Hypothalamus (tissue), 51 donors: ENCODE measurements at places on chromosomes 1 and 21.

DNA sequence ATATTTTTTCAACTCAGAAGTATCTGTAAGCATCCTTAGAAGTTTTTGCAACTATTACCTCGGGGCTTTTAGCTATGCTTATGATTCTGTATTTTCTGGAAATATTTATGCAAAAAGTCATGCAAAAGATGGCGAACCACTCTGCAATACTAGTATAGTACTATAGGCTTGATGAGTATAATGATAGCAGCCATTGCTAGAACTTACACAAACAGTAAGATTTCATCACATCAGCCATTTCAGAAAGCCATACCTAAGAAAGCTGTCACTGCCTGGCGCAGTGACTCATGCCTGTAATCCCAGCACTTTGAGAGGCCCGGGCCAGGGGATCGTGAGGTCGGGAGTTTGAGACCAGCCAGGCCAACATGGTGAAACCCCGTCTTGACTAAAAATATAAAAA is 227.1 kb downstream of the LRRC7 start:
- DNase-seq: no peak

DNA sequence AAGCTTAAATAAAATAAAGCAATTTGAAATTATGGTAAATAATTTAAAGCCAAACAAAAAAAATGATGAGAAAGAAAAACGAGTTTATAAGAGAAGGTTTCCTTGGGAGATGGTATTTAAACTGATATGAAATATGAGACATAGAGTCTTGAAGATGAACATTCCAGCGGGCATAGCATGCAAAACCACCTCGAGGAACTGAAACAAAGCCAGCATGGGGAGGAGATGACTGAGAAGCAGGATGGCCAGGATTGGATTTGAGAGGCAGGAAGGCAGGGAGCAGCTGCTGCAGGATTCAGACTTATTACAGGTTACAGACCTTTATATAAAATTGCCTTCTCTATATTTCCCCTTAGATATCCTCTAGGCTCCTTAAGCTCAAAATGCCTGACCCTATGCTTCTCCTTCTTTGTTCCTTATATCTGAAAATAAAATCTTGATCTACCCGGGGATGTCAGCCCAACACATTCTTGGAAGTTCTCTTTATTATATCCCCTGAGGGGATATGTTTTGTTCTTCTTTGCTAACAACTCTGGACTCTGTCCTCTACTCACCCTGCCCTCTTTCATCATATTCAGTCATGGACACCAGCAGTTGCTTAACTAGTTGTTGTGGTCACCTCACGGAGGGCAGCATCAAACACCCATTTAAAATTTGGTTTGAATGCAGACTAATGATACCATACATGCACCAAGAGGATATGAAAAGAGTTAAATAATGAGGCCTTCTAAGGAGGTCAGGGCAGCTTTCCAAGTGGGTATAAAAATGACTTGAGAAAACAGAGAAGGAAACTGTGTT is 719.1 kb upstream of the B3GALT2 start:
- no peak for DNase-seq

DNA sequence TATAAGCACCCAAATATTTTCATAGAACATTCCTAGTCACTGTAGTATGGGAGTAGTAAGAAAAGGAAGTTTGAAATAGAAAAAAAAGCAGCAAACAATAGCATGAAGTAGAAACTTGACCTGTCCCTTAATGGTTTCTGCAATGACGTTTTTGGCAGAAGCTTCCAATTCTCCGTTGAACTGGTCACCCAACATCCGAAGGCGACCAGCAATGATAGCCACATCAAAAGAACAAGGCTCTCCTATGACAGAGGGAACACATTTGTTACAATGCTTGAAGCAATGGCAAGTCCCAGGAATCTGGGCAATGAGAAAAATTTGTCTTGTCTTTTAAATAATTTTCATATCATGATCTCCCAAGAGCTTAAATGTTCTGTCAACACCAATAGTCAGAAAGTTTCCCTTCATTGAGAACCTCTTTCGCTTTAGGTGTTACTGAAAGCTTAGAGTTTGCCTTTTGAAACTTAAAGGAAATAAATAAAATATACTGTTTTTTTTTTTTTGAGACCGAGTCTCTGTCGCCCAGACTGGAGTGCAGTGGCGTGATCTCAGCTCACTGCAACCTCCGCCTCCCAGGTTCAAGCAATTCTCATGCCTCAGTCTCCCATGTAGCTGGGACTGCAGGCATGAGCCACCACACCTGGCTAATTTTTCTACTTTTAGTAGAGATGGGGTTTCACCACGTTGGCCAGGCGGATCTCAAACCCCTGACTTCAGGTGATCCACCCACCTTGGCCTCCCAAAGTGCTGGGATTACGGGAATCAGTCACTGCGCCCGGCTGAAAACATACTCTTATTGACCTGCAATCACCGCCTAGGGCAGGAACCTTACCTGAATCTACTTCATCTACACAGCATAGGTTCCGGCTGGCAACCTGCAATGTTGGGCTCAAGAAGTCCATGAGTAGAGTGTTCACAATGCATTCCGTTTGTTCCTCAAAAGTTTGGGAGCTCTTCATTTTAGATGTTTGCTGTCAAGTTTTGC is 672 bp downstream of the BCL2L15 start:
- no peak for DNase-seq

DNA sequence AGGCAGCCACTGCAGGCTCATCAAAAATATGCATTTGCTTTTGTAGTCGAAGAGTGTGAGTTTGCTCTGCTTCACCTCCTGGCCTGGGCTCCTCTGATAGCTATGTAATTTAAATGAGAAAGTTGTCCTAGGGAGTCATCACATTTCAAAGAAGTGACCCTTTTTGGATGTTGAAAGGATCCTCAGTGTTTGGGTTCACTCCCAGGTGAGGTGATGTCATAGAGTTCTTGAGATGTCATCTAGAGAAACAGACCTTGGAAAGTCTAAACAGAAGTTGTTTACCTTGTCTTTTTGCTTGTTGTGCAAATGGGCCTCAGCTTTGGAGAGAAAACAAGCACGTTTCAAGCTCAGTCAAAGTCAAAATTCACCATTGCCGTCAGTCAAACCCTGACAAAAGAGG is 92.0 kb upstream of the BARHL2 start:
- no peak for DNase-seq

DNA sequence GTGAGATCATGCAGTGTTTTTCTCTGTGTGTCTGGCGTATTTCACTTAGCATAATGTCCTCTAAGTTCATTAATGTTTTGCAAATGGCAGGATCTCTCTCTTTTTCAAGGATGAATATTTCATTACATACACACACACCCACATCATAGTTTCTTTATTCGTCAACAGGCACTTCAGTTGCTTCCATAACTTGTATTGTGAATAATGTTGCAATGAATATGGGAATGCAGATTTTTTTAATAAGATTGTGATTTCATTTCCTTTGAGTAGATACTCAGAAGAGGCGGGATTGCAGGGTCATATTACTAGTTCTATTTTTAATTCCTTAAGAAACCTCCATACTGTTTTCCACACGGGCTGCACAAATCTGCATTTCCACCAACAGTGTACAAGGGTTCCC is 134.0 kb downstream of the CLEC20A start:
- DNase-seq: no peak

DNA sequence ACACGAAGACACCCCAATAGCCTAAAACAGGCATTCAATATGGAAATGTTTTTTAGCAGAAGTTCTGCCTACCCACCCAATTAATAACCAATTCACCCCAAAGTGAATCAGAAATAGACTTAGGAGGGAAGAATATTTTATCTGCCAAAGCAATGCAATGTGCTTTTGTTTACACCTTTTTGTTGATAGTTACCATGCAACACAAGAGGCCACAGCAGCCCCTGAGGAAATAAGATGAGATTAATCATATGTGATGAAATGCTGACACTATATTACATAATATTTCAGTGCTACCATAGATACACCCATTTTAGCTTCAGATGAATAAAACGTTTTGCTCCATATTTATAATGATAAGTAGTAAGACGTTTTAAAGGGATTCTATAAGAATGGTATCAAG is 60.9 kb upstream of the RGS2 start:
- no peak for DNase-seq

DNA sequence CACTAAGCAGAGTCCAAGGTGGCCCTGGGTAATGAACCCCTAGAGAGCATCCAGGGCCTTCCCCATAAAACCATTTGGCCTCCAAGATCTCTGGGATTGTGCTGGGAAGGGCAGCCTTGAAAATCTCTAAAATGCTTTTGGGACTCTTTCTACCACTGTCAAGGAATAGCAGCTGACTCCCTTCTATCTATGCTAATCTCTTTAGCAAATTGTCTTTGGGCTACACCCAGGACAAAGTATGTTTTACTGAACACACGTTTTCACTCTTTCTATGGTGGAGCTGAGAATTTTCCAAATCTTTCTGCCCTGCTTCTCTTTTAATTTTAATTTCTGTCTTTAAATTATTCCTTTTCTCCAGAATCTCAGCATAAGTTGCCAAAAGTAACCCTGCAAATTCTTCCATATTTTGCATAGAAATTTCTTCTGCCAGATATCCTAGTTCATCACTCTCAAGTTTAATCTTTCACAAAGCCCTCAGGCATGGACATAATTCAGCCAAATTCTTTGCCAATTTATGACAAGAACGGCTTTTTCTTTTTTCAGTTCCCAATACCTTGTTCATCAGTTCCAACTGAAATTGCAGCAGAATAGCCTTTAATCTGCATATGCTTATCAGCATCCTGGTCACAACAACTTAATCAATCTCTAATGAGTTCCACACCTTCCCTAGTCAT is 687.0 kb upstream of the ADGRL4 start:
- no peak for DNase-seq

GRCh38 chr1:82534996-82535395 is 734.3 kb downstream of the ADGRL2 start:
- DNase-seq: no peak

DNA sequence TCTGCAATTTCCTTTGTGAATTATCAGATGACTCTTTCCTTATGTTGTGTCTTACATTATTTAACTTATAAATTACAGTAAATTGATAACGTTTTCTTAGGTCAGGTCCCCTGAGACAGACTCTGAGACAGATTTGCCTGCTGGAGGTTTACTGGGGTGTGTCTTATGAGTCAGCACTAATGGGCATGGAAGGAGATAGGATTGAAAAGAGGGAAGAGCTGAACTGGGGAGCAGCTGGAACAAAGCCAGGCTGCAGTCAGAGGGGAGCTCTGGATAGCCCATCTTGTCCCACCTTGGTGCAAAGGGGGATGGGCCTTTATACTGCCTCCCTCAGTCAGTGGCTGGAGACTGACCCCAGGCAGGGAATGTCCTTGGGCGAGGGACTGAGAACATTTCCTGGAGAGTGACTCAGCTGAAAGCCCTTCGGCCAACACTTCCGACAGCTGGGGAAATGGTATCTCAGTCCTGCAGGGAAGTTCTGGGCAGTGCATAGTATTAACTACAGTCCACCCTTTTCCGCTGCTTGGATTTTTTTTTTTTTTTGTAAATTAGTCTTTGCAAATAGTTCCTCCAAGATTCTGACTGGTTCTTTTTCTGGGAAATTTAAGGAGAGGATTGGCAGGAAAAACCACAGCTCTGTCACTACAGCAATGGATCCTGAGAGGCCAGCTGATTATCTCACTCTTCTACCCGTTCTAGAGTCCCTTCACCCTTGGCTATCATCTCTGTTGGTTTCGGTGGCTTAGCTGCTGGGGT is 39.1 kb upstream of the CDC42BPA start:
- no peak for DNase-seq

- DNase-seq: no peak
Measured at GRCh38 chr1:72745413-72745812, 463.1 kb upstream of the NEGR1 start.

DNA sequence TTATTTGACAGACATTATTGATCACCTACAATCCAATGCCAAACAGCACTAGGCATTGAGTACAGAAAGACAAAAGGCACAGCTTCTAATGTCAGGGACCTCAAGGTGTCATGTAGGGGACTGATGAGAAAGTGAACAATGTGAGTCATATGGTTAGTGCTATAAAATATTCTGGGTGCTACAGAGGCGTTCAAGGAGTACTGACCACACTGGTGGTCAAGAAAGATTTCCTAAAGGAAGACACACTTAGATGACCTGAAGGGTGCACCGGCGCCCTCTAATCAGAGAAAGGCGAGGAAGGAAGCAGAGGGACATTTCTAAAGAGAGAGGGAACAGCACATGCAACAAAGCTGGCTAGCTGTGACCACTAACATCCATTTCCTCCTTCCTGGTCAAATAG is 64.9 kb upstream of the F3 start:
- no peak for DNase-seq

DNA sequence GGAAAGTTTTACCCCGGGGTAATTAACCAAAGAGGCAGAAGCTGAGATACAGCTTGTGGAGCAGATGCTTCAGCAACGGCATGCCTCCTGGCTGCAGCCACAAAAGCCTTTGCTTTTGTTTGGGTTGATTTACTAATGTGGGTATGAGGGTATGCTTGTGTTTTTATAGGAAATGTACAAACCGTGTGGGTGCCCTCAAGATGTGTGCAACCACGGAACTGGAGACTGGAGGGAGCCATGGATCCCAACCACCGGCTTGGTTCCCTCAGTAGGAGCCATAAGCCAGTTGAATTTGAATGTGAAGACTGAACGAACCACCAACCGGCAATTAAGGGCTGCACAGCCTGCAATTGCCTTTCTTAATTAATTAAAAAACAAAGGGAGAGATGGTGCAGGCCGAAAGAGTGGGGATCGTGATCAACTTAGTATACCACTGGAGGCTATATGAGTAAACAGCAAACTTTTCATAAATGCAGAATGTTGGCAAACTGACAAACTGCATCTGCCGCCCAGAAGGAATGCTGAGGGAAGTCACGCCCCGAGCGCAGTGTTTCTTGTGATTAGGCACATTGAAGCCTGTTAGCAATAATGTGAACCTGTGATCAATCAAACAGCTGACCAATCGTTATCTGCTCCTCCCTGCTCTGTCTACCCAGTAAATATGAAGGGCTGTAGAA is 104.1 kb downstream of the DISP1 start:
- no peak for DNase-seq

- DNase-seq: peak; percentile 16
Measured at GRCh38 chr1:56820755-56821461, 1.7 kb upstream of the FYB2 start.

GRCh38 chr1:234778221-234779159 is 168.5 kb upstream of the IRF2BP2 start:
- no peak for DNase-seq

DNA sequence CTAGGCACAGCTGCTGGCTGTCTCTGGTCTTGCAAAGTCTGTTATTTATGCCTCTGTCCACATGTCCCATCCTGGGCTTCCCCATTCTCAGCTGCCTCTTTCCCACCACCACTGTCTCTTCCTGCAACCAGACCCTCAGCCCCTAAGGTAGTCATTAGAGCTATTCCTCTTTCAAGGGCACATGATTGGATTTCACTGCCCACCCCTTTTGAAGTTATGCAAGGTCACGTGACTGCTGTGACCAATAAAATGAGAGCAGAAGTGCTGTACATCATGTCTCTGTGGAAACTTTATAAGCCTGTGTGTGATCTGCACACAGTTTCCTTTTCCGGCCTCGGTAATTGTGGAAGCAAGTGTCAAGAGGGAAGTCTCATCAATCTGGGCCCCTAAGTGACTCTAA is 136.6 kb upstream of the HMGB4 start:
- DNase-seq: no peak

GRCh38 chr1:165067829-165068228 is 288.7 kb downstream of the LMX1A start:
- no peak for DNase-seq
